ENCODE measurements at places on chromosomes 4 and X. TPM values are rescaled to one million over a fixed set of nuclear protein-coding genes. Genes with fewer than 3 reads are reported as not detected.

- no peaks in the 10 kb centered on the region for H3K27me3 ChIP-seq
- H3K27ac ChIP-seq: no peak overlapping the region
- no peaks in the 10 kb centered on the region for H3K4me1 ChIP-seq
- H3K36me3 ChIP-seq: no peaks in the 10 kb centered on the region
These were observed 17.0 kb upstream of the AP1AR start for GRCh38 chr4:112214390-112215264.

- H3K4me3 ChIP-seq: no peak overlapping the region
- no peak for DNase-seq
- H3K27ac ChIP-seq: no peak overlapping the region
- H3K4me1 ChIP-seq: peaks cover 33% of the 10 kb centered on the region
- H3K27me3 ChIP-seq: peaks cover 12% of the 10 kb centered on the region
- no peaks in the 10 kb centered on the region for H3K36me3 ChIP-seq
These were observed 2.2 kb downstream of the ATP8A1 start for GRCh38 chr4:42654631-42655268.

DNA sequence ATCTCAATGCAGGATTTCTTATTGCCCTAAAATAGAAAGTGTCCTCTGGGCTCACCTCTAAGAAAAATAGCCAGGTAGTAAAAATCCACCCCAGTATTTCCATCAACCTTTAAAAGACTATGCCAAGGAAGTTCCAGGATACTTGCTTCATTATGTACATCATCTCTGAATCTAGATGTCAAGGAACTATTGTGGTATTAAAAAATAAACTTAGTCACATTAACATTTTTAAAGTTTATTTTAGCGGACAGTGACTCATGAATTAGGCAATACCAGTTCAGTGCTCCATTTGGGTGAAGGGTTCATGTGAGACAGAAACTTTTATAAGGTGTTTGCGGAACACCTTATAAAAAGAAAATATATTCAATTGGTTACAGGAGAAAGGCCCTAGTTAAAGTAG, 209.2 kb downstream of the ADAM29 start:
- H3K4me1 ChIP-seq: no peaks in the 10 kb centered on the region
- H3K27ac ChIP-seq: no peak overlapping the region
- no peaks in the 10 kb centered on the region for H3K36me3 ChIP-seq

GRCh38 chrX:44012484-44013096, 39.4 kb upstream of the NDP start:
- H3K4me3 ChIP-seq: no peak overlapping the region
- H3K36me3 ChIP-seq: no peaks in the 10 kb centered on the region
- H3K27ac ChIP-seq: no peak overlapping the region
- no peaks in the 10 kb centered on the region for H3K27me3 ChIP-seq
- DNase-seq: no peak
- no peaks in the 10 kb centered on the region for H3K4me1 ChIP-seq

DNA sequence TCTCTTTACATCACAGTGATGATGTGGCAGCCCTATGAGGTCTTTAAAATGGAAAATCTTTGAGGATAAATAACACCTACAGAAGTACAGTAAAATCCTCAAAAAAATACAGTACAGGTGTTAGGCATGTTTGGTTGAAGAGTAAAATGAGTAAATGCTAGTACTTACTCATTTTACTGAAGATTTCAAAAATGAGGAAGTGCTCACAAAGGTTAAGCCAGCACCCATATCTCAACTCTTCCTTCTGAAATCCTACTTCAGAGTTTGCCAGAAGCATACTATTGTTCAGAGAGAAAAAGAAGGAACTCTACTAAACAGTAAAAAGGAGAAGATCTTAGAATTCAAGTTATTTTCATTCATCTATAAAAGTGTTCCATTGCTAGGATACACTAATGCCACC, 130.9 kb downstream of the CBR4 start:
- peaks cover 8% of the 10 kb centered on the region for H3K4me1 ChIP-seq
- no peak for DNase-seq
- no peak overlapping the region for H3K4me3 ChIP-seq
- H3K36me3 ChIP-seq: peaks cover 10% of the 10 kb centered on the region

GRCh38 chrX:154751203-154751668, 359 bp upstream of the GAB3 start:
- no peak for DNase-seq
- H3K4me3 ChIP-seq: no peak overlapping the region
- no peaks in the 10 kb centered on the region for H3K4me1 ChIP-seq
- H3K36me3 ChIP-seq: no peaks in the 10 kb centered on the region

CRMP1 gene
- 91.4 TPM for total RNA-seq

CORIN gene
- not detected for total RNA-seq

DCAF4L1 gene
- 0.06 TPM for total RNA-seq
